ENCODE measurements at places on chromosomes 7 and 10. TPM values are rescaled to one million over a fixed set of nuclear protein-coding genes. Genes with fewer than 3 reads are reported as not detected.

- no peak for DNase-seq
Observed at GRCh38 chr7:141686670-141687069, 15.3 kb downstream of the DENND11 start.

DNA sequence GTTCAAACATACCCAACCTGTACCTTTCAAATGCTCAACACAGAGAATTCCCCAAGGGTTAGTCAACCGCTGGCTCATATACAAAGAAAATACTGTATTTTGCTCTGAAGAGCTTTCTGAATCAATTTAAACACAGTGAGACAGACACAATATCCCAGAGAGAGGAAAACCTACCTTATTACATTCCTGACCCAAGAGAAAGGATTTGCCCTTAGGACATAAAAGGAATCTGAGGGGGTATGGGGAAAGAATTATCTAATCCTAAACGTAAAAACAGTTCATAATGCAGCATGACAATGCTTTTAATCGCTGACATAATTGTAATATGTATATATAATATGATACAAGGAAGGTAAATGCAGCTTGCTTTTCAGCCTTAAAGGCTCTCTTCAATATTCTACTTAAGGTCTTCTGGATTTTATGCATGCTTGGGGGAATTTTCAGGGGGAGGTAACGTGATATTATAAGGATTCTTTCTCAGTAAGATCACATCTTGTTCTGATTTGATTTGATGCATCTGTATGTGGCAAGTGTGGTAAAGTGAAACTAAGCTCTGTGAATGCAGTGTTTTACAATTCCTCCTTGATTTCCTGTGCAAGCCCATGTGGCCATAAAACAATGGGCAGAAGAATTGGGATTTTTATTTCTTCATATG lies 240.5 kb downstream of the GLI3 start:
- DNase-seq, result peak; percentile 63

Gene CHAT
- not detected for total RNA-seq

GRCh38 chr10:75103881-75104686 lies 7.4 kb upstream of the SAMD8 start:
- no peak for DNase-seq

GRCh38 chr10:117718986-117719920 lies 176.7 kb downstream of the EMX2 start:
- no peak for DNase-seq

- DNase-seq, result peak; percentile 86
Observed at GRCh38 chr10:6401558-6402348, 178.3 kb downstream of the PRKCQ start.

GRCh38 chr7:87543623-87544022 lies 57.1 kb downstream of the ABCB1 start:
- DNase-seq, result no peak

DNA sequence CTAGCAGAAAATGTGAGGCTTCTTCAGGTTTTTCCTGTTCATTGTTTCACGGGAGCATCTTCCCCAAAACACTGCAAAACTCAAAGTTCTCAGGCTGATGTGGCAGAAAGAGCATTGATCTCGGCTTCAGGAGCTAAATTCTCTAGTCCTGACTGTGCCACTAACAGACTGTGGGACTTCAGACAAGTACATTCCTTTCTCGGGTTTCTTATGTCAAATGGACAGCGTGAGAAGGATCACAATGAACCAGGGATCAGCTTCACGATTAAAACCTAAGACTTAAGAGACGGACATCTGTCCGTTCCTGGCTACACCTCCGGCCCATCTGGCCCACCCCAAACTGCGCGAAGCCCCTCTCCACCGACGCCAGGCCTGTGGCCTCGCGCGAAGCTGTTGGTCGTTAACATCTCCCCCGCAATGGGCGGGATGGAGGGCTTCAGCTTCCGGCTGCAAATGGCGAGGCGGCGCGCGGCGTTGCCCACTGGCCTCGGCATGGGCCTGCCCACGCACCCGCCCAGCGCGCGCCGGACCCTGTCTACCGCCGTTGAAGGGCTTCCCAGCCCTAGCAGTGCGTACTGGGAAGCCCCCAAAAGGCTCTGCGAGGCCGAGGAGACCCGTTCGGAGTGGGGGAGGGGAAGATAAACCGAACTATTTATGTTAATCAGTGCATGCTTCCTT lies 549 bp upstream of the DDX50 start:
- DNase-seq, result no peak

Gene FAM170B
- total RNA-seq, result not detected

- DNase-seq, result no peak
Observed at GRCh38 chr10:15841696-15842095, 18.6 kb downstream of the MINDY3 start.

DNA sequence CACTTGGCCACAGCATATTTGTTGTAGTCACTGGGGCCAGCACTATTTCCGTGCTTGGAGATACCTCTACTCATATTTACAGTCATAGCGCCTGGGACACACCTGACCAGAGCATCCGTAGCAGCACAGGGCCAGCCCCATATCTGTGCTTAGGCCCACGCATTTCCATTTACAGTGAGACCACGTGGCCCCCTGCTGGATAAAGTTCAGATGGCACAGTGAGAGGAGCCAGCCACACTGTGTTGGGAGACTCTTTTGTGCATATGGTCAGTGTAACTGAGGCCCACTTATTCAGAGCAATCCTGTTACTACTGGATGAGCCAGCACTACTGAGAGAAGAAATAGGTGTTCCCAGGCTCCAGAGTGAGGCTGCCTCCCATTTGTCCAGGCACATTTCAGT lies 455.3 kb downstream of the REEP3 start:
- DNase-seq, result peak; percentile 19

DNA sequence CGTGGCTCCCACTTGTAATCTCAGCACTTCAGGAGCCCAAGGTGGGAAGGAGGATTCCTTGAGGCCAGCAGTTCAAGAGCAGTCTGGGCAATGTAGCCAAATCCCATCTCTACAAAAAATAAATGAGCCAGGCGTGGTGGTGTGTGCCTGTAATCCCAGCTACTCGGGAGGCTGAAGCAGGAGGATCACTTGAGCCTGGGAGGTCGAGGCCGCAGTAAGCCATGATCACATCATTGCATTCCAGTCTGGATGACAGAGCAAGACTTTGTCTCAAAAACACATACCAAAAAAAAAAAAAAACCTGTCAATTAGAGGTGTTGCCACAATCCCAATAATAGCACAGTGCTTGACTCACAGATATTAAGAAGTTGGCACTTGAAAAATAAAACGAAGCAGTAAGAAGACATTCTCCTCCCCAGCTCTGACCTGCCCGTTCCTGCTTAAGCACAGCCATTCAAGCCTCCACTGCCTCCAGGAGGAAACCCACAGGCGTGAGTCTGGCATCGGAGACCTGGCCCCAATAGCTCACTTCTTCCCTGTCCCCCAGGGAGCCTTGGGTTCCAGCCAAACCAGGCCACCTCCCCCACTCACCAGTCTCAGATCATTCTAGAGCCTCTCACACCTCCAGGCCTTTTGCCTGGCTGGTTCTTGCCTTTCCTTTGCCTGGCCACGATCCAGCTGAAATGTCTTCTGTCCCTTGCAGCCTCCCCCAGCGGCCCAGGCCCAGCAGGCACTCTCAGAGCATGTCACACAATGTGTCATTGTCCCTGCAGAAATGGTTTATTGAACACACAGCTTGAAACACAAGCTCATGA lies 45.3 kb upstream of the GTF2I start:
- no peak for DNase-seq

GRCh38 chr10:47322300-47323061 lies at the start of gene GDF2:
GDF2 (plus strand) TSS chr10:47322454; CDS start chr10:47322669, 215 bp downstream.
- DNase-seq, result no peak

GRCh38 chr7:137771679-137772078 lies 75.1 kb downstream of the DGKI start:
- DNase-seq, result peak; percentile 87

Gene CPVL
- 0.06 TPM for total RNA-seq

Gene LDB1
- total RNA-seq, result 27.8 TPM

Gene TCAF2
- total RNA-seq, result 10.1 TPM

Gene SFRP4
- 0.32 TPM for total RNA-seq

- DNase-seq, result peak; percentile 52
Observed at GRCh38 chr10:62805231-62806099, 945 bp downstream of the ADO start.

DNA sequence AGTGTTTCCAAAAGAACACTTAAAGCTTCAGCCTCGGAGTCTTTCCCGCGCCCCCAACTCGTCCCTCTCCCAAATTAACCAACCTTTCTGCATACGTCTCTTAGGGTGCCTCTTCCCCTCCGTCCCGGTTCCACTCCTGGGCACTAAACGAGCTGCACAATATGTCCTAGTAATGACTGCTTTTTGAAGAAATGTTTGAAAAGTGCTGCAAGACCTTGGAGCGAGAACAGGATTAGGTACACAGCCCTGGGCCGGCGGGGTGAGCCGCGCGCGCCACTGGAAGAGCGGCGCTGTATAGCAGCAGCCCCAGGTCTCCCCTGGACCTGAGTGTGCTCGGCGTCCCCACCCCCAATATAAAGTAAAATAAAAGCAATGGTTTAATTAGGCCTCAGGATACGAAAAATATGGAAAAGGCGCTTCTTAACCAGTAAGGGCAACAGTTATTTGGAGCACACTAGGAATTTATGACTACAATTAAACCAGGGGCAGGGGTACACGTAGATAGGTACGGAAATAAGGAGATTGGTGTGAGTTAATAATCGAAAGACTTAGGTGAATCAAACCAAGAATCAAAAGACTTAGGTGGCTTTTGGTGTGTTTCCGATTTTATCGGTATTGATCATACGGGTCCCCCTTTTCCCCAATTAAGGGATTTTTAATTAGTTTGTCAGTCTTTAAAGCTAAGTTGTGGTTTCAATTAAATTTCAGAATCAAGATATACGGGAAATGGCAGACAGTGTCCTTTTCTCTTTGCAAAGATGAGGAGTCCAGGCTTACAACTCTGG lies 1.9 kb downstream of the TET1 start:
- no peak for DNase-seq

Gene GPR37
- not detected for total RNA-seq

Gene CASP2
- total RNA-seq, result 21.5 TPM

Gene STRIP2
- 100 TPM for total RNA-seq

Gene NXPH1
- 2.8 TPM for total RNA-seq

GRCh38 chr10:49310460-49310859 lies 11.5 kb downstream of the C10orf71 start:
- no peak for DNase-seq

GRCh38 chr10:11095374-11095801 lies 77.7 kb downstream of the CELF2 start:
- peak; percentile 13 for DNase-seq

DNA sequence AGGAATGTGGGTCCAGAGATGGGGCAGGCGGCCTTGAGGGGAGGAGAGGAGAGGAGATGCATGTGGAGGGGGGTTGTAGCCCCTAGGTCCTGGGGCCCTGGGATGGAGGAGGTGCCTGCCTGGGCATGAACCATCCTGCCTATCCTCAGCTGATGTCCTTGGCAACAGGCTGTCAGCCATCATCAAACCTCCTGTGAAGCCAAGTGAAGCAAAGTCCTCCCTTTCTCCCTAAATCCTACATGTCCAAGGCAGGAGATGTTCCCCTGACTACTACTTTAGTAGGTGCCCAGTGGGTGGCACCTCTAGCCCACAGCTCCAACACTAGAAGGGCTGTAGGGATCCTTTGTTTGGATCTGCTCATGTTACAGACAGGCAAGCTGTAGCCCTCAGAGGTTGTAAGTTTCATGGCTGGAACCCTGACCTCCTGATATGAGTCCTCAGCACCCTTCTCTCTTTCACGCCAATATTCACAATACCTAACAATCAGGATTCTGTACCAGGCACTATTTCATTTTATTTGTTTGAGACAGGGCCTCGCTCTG lies 66.6 kb upstream of the SYPL1 start:
- peak; percentile 80 for DNase-seq
